Pulmonary artery endothelial cell (primary cell): ENCODE measurements at places on chromosomes 4 and X.

DNA sequence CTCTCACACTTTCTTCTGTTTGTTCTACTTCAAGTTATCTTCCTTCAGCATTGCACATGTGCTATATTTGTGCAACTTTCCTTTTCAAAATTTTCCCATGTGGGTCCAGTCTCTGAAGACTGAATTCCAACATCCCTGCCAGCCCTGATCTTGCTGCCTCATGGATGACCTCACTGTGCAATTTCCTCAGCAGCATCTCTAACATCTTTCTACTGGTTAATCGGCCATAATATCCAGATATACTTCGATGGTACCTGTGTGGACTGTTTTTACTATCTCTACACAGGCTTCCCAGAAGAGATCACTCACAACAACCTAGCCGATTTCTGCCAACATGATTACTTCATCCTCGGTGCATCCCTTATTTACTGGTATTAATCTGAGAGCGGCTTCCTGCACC lies 41.5 kb downstream of the GPM6A start:
- no peak for DNase-seq

GRCh38 chr4:47659342-47659741 lies 174.3 kb downstream of the ATP10D start:
- DNase-seq, result no peak

- DNase-seq, result no peak
These were observed 31.0 kb upstream of the FAT4 start for GRCh38 chr4:125283707-125284279.

DNA sequence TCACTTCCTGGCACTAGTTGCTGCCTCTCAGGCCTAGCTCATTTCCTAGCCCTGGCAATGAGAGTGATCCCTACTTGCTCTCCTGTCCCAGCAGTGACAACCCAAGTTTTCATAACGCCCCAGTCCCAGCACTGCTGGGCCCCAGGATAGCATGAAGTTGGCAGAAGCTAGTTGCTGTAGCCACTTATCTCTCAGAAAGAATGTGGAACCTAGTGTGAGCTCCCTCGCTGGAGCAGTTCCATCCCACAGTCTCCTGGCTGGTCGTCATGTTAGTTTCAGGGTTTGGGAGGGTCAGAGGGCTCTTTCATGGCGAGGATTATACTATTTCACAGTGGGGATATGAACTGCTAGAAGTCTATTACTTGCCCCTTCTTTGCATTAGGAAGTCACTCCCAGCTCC lies 5.1 kb downstream of the PF4 start:
- no peak for DNase-seq

DNA sequence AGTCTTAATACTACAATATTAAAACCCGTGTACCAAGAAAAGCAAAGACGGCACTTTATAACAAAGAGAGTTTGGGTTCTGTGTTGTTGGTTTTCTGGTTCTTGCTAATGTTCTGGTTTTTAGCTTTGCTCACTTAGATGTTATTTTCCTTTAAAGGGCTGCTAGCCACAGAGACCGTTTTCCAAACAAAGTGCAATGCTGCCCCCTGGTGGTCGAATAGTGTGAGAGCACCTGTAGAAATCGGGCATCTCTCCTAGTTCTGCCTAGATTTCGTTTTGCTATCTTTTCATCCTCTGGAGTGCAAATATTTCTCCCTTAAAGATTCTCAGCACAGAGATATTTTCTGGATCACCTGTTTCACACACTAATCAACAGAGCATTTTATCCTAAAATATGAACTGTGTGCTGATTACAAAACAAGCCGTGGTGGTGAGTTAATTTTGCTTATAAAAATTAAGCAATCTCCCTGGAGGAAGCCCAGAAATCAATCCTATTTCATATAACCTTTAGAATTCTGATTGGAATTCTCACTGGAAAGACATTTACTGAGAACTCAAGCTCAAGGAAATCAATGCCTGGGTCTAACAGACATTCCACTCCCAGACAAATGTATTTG lies 334.5 kb upstream of the NOCT start:
- peak; percentile 15 for DNase-seq

GRCh38 chrX:34638116-34638515 lies 19.0 kb downstream of the TMEM47 start:
- no peak for DNase-seq

DNA sequence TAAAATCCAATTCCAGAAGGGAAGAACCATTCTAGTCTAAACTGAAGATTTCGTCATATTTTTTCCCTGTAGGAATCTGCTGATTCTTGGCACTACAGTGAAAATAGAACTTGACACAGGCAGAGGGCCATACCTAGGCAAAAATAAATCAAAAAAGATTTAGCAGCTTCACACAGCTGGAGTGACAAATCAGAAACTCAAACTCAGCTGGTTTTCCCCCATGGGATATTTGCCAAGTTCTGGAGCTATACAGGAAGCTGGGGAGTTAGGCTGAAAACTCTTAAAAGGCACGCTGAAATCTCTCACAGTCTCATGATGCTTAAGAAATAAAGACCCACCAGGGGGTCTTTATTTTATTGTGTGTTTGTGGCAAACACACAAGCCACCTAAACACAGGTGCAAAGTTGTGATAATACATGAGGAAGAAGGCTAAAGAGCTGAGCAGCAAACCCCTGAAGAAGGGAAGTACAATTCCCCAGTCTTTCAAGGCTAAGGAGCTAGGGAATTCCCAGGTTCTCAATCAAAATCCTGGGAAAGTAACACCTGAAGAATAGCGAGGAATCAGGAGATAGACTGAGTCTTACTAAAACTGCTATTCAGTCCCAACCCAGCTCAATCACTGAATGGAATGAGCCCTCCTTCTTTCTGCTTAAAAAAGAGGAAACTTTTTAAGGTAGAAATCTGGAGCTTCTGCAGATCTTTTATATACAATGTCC lies 32.1 kb upstream of the BEND2 start:
- DNase-seq, result no peak

- no peak for DNase-seq
These were observed 76.5 kb downstream of the PSAPL1 start for GRCh38 chr4:7358100-7358735.

DNA sequence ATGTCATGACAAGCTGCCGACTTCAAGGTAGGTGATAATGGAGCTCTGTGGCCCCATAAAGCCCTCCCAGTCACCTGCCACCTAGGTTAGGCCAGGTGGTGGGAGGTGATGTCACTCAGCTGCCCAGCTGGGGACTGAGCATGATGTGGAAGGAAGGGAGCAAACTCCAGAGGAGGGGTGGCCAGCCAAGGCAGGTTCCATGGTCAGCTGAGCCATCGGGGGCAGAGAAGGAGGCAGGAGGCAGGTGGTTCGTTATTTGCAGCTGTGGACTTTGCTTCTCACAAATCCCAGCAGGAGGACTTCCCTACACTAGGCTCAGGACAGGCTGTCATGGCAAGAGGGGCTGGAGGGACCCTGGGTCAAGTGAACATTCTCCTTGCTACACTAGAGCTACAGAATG lies 2.1 kb downstream of the CCDC120 start:
- no peak for DNase-seq

DNA sequence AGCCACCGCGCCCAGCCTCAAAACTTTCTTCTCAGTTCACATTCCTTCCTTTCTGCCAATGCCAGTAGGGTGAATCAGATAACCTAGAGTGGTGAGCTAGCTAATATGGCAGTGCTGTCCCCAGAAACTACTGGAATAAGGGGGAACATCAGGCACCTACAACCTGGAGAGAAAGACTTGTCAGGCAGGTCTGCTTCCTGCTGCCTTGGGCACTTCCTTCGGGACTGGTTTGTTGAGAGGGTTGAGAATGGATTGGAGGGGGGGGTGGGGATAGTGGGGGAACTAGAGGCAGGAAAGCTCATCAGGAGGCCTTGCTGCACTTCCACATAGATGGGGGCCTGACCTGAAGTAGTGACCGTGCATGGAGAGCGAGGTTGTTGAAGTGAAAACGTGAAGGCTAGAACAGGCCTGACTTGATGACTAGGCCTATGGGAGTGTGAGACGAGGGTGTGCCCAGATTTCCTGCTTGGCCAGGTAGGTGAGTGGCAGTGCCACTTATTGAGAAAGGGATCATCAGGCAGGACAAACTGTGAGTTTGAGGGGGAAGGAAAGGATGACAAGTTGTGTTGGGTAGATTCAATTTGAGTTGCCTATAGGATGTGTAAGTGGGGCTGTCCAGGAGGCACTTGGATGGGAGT lies 33.4 kb downstream of the SLC25A5 start:
- DNase-seq, result no peak

- DNase-seq, result no peak
These were observed 91.8 kb downstream of the CHM start for GRCh38 chrX:85955510-85955909.

GRCh38 chrX:130756233-130756632 lies 146.8 kb downstream of the ENOX2 start:
- no peak for DNase-seq

- no peak for DNase-seq
These were observed 82.8 kb downstream of the PHOX2B start for GRCh38 chr4:41665636-41666207.

GRCh38 chrX:31178769-31179125 lies 106.9 kb upstream of the FTHL17 start:
- DNase-seq, result no peak

DNA sequence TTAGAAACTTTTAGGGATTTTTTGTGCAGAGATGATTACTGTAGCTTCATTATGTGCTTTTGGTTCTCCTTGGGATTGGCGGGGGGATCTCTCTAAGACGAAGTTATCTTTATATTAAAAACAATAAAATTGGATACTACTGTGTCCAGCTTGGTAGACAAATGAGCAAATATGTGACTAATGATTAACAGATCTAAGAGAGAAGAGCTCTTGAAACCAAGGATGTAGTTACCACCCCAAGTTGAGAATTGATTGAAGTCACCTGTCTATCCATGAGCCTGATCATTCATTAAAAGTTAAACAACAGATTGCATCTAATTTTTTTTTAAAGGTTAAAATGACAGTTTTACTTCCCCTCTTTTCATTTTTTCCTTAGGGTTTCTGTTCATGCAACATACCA lies 8.7 kb downstream of the PAICS start:
- no peak for DNase-seq

GRCh38 chr4:40506066-40506465 lies 123.6 kb downstream of the RBM47 start:
- no peak for DNase-seq

DNA sequence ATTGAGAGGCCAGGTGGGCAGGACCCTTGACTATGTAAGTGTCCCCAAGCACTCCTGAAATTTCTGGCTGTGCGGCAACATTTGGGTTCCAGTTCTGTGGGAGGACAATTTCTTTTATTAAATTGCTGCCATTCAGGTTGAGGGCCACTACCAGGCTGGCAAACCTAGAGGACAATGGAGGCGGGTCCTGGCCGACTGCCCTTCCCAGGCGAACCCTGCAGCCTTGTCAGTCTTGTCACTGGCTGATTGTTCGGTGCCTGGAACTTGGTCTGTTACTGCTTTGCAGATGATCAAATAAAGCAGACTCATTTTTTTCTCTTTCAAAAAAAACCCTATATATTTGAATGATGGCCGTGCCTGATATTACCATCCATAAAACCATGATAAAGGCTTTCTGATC lies 6.6 kb upstream of the TMEM128 start:
- DNase-seq, result no peak

DNA sequence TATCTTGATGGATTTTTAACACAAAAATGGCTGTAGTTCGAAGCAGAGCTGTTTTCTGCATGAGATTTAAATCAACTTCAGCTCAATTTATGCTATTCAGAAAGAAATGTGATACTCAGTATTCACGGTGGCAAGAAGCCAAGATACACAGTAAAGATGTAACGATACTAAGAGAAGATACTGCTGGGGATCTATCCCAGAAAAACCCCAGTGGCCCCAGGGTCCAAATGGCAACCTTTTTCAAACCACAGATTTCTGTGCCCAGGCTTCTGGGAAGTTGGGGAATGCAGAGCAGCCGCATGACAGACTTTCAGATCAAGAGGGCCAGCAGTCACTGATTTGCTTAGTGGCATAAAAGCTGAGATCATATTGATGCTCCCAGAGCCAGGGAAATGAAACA lies 353.9 kb downstream of the AFF2 start:
- no peak for DNase-seq

GRCh38 chrX:45842207-45842925 lies 641.7 kb upstream of the DIPK2B start:
- DNase-seq, result no peak

DNA sequence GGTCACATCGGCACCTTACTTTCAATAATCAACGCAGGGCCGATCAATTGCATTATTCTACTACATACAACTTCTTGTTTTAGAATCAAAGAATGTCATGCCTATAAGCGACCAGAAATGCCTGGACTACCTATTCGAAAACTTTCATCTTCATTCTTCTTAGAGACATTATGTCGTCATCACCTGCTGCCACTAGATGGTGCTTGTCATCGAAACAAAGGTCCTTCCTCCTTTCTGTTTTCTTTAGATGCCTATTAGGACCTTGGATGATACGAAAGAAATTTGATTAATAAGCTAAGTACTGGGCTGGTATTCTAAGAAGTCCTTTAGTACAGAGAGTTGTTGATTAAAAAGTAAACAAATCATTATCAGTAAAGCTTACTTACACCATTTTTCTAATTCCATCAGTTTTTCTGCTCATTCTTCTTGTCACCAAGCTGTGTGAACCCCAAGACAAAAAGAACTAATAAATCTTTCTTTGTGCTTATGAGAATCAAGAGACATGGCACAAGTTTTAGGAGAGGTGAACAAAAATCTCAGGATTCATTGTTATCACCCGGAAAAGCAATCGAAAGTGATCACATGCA lies 154.5 kb upstream of the SLC4A4 start:
- DNase-seq, result peak; percentile 17

DNA sequence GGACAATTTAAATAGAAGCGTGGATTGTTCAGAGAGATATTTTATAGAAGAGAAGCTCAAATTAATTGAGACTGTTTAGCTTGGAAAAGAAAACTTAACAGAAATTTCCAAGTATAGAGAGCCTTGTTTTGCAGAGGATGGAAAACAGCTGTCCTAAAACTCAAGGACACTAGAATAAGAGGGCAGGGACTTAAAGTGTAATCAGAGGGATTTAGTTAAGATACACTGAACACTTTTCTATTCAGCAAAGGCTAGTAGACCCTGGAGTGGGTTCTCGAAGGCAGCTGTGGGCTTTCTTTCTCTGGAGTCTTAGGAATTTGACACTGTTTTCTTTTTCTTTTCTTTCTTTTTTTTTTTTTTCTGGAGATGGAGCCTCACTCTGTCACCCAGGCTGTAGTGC lies 92.7 kb upstream of the ARX start:
- DNase-seq, result no peak

DNA sequence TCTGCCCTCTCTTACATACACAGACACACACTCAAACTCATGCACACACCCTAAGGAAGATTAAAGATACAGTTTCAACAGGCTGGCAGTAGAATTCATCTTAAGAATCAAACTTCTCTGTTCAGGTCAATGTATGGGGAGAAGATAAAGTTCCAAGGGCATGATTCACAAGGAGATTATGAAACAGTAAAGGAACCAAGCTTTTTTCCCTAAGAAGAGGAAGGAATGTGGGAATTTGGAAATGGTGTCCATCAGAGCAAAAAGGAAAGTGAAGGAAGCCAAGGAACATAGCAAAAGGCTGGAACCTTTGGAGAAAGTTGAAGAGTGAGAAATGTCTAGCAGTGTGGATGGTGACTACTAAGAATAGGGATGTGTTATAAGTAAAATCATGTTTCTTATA lies 191.0 kb upstream of the NPY2R start:
- no peak for DNase-seq

- DNase-seq, result no peak
These were observed 56.2 kb downstream of the CLDN22 start for GRCh38 chr4:183263787-183264386.

GRCh38 chr4:1210971-1211370 lies 38.0 kb downstream of the CTBP1 start:
- no peak for DNase-seq

- DNase-seq, result no peak
These were observed at the start of gene GIMD1 for GRCh38 chr4:106368678-106369077. Gene GIMD1, minus strand, starts transcription at chr4:106368778. Its CDS starts 1,343 bp downstream, at chr4:106367435.

GRCh38 chr4:132334081-132334480 lies 815.0 kb upstream of the PCDH10 start:
- no peak for DNase-seq
